ENCODE measurements at places on chromosomes 13 and 19.

GRCh38 chr13:39967199-39967959 is 311.9 kb downstream of the COG6 start:
- DNase-seq = no peak

DNA sequence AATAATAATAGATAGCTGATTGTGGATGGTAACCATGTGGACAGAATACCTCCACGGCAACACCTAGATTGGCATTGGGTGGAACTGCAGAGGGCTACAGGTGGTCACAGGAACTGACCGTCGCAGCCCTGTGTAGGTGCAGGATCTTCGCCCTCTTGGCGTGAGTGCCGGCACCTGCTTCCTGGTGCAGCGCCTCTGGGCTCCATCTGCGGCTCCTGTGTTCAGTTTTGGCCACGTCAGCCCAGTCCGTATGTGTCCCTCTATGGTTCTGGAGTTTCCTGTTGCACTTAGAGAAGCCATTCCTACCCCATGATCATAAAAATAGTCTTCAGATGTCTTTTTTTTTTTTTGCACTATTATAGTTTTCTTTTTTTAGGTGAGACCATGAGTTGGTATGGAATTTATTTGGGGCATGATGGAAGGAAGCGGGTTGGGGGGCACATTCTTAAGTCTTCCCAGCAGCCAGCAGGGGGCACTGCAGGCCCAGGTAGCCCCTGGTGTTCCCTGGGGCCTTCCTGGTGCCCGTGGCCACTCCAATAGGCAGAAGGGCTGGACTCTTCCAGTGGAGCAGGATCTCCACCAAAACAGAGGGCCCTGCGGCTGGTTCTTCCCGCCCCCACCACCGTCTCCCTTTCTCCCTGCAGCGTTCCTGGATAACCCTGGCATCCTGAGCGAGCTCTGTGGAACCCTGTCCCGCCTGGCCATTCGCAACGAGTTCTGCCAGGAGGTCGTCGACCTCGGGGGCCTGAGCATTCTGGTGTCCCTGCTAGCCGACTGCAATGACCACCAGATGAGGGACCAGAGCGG is 10.1 kb upstream of the SLC25A42 start:
- peak; percentile 21 for DNase-seq

GRCh38 chr19:3324405-3324856 is 42.0 kb upstream of the NFIC start:
- peak; percentile 4 for DNase-seq

DNA sequence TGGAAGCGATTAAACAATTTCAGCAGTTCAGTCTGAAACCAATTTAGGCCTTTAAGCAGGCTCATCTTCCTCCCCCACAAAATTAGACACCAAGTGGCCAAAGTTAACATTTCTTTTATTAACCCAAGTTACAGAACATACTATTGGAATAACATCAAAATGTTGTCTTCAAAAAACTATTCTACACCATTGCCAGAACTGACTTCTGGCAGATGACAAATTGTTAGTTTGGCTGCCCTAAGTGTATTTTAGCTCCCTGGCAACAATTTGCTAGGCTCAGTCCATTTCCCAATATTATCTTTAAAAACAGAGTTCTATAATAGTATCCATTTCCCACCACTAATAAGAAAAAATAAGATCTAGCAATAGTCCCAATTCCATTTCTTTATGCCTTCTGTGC is 107.8 kb downstream of the SGCG start:
- no peak for DNase-seq

DNA sequence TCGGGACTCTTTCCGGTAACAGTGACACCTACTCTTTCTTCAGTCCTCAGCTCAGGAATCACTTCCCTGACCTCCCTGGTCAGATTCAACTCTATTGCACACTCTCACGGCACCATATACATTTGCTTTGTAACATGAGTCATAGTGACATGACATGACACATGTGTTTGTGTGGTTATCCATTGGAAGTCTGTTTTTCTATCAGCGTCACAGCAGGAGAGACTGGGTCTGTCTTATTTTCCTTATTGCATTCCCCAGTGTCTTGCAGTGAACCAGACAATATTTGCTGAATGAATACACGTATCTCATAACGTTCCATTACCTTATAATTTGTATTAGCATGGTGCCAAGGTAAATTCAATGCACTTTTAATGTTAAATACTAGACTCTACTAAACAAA is 102.0 kb downstream of the DCLK1 start:
- no peak for DNase-seq

GRCh38 chr13:75945841-75946482 is 309.8 kb downstream of the LMO7 start:
- no peak for DNase-seq

DNA sequence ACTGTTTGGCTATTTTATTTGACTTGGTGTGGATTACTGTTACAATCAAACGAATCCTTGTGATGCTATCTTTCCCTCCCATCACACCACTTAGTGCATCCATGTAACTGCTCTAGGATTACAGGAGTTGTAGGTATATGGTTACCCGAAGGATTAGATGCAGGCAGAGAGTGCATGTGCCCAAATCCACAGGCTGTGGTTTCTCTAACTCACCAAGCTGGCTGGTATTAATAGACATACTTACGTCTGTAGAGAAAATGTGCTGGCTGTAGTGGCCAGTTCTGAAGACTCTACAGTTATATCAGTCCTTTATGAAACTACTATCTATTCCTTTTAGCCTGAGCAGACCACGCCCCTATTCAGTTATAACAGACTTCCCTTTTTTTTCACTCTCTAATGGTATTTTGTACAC is 1.1 kb upstream of the HMGB1 start:
- DNase-seq = no peak

DNA sequence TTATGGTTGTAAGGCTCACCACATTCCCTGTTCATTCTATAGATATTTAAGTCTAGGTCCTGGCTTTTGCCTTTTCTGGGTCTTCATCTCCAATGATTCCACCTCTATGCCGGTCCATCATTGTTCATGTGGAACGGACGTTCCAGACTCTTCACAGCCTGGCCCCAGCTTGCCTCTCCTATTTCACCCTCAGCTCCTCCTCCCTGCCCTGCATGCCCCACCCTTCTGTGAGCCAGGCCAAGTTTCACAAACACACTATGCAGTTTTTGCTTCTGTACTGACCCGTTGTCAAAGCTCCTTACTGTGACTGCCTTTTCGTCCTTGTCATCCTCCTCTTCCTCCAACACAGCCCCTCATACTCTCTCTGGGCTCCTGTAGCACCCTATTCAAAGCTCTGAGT is 31.3 kb downstream of the TEX26 start:
- no peak for DNase-seq

- no peak for DNase-seq
Measured at GRCh38 chr19:38993271-38993670, 17.7 kb upstream of the FBXO17 start.

DNA sequence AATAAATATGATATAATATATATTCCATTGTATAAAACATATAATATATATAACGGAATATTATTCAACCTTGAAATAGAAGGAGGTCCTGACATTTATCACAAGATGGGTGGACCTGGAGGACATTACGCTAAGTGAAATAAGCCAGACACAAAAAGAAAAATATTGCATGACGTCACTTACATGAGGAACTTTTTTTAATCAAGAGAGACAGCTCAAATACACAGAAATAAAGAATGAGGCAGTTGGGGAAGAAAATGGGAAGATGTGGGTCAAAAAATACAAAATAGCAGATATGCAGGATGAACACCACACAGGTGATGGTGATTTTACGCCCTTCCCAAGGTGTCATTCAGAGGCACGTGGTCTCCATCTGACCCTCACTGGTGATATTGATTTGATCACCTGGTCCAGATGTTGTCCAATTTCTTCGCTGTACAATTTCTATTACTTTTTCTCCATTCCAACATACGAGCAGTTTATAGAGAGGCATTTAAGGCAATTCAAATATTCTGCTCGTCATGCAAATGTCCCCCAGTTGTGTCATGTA is 513 bp upstream of the ZNF317 start:
- peak; percentile 36 for DNase-seq

DNA sequence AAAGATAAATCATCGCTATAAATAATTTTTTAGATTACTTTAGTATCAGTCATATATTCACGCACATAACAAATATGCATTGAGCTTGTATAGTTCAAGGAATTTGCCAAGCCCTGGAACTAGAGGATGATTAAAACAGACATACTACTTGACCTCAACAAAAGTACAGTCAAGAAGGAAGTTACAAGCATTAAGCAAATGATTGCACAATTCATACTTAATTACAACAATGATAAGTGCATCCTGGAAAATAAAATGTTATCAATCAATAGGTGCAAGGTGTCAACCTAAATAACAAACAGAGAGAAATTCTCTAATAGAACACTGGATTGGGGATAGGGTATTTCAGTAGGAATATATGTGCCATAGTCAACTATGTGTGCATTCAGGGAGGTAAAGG is 491.2 kb downstream of the GPC5 start:
- DNase-seq = no peak

- DNase-seq = no peak
Measured at GRCh38 chr13:84234416-84234815, 352.1 kb upstream of the SLITRK1 start.

GRCh38 chr13:35833608-35834275 is 297.4 kb downstream of the DCLK1 start:
- no peak for DNase-seq

DNA sequence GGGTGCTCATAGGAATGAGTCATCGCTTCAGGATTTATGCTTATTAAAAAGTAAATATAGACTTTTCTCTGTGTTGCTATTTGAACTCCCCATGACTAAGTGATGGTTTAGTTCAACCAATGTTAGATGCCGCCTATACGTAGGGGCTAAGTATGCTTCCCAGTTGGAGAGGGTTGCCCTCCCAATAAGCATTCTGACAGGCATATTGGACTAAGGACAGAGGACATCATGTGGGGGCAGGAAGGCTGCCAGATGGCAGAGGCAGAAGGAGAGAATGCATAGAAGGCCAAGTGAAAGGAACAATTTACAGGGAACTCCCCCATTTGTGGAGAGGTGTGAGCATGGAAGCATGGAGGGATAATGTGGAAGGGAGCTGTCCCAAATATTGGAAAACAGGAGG is 318.4 kb upstream of the OBI1 start:
- DNase-seq = no peak

DNA sequence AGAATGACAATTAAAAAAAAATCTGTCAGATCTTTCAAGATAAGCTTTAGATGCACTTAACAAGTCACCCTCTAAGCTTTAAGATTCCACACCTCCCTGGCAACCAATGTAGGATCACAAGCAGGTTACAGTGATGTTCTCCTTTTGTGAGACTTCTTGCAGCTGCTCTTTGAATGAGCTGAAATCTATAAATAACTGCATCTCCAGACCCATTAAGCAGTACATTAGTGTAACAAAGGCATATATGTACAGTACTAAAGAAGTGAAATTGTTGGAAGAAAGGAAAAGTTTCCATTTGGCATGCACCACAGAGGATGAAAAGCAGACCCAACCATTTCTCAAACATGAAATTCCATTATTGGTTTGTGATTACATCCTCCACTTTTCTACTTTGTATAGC is 364.7 kb downstream of the ENOX1 start:
- no peak for DNase-seq

- no peak for DNase-seq
Measured at GRCh38 chr19:42497492-42498168, 30.7 kb downstream of the CEACAM1 start.

DNA sequence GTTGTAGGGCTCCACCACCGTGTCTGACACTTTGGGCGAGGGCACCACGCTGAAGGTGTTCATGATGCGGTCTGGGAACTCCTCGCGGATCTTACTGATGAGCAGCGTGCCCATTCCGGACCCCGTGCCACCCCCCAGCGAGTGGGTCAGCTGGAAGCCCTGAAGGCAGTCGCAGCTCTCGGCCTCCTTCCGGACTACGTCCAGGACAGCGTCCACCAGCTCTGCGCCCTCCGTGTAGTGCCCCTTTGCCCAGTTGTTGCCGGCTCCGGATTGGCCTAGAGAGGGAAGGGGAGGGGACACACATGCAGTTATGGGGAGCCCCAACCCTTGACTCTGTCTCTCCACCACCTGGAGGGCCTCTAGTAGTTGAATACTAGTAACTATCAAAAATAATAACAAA is 6.2 kb downstream of the TUBB4A start:
- no peak for DNase-seq

DNA sequence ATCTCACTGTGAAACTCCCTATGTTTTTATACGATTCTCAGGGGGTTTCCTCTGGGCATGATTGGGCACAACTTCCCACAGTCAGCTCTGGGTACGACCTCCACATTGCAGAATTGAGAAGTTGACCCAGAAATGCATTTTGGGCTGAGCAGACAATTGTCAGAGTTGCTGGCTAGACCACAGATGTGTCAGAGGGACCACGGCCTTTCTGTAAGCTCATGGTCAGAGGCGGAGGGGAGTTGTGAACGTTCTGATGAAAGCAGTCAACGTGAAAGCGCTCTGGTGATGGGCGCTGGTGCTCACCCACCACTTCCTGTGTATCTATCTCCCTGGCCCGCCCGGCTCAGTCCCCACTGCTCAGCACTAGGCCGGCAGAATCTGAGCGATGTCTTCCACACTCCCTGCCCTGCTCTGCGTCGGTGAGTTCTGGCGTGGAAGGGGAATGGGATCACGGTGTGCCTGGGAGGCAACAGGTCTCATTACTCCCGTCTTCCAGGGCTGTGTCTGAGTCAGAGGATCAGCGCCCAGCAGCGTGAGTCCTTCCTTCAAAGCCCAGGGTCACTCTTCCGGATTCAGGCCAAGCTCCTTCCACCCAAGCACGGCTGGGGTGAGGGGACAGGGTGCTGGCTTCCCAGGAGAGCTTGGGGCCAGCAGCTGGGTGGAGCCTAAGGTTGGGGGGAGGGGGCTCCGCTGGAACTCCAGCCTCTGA is at the start of gene NCR1:
NCR1 (plus strand) TSS at position 346 of the 709 bp plus-strand sequence; CDS start at position 386, 40 bp downstream.
- no peak for DNase-seq

DNA sequence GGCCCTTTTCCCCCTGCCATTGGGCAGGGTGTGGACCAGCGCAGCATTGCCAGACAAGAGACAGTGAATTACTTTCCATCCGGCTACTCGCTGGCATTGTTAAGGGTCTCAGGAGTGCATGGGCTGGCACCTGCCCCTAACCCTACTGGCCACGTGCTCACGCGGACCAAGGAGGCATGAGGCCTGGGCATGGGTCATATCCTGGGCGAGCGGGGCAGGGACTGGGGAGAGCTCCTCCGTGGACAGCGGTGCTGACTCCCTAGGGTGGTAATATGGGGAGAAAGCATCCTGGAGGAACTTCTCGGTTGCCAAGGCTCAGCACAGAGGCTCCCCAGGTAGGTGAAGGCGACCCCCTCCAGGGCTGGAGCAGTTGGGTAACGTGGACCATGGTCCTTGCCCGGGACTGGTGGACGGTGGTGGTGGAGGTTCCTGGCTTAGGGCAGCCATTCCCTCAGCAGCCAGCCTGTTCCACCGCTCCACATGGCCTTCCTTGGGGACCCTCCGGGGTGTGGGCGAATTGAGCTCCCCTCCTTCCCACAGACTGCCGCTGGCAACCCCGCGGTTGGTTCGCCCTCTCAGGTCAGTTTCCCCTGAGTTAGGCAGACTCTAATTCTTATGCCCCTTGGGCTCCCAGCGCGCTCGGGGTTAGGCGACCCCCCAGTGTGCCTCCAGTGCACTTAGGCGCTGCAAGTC is 465.1 kb downstream of the SLITRK5 start:
- no peak for DNase-seq
